Activated CD4-positive, alpha-beta T cell treated with anti-CD3 and anti-CD28 coated beads, Interleukin-2, amount 50 U/mL, for 4 hours (primary cell): ENCODE measurements at places on chromosomes 13 and 19.

DNA sequence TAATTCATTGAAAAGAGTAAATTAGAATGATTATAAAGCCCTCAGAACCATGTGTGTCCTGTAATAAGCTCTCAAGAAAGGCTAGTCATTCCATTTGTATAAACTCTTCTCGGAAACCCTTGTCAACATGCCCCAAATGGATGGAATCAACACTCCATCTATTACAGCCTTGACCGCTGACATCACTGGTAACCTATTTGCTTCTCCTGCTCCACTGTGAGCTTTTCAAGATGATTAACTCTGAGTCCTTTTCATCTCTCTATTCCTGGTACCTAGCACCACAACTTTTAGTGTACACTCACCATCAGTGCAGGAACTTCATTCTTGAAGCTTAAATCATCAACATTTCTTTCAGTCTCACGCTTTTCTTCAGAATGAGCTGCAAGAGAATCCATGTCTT lies 612.0 kb downstream of the DCT start:
- no peak for DNase-seq

DNA sequence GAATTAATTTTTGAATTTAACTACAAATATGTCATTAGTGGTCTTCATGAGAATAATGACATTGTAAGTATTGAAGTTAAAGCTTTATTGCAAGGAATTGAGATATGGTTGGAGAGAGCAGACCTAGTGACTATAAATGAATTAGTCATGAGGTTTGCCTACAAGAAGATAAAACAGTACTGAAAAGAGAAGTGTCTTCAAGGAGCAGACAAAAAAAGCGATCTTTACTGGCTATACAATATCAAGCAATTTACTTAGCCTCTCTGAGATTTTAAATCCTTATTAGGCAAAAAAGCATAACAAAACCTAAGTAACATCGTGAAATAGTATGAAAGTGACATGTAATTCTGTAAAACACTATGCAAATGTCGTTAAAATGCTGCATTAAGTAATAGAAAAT lies 435.1 kb upstream of the PCDH20 start:
- DNase-seq, result no peak

- no peak for DNase-seq
Observed at GRCh38 chr19:8926341-8926740, 83.9 kb downstream of the MUC16 start.

DNA sequence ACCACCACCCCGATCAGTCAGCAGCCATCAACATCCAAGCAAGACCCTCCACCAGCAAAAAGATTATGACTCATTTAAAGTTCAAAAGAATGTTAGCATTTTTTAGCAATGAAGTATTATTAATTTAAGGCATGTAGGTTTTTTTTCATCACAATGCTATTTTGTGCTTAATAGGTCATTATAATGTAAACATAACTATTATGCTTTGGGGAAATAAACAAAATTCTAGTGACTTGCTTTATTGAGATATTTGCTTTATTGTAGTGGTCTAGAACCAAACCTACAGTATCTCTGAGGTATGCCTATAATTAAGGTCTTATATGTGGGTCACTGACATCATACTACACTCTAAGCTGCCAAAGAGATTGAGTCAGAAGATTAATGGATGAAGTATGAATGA lies 20.0 kb downstream of the KLF12 start:
- no peak for DNase-seq

- DNase-seq, result no peak
Observed at GRCh38 chr19:3189702-3190469, 4.2 kb downstream of the NCLN start.

DNA sequence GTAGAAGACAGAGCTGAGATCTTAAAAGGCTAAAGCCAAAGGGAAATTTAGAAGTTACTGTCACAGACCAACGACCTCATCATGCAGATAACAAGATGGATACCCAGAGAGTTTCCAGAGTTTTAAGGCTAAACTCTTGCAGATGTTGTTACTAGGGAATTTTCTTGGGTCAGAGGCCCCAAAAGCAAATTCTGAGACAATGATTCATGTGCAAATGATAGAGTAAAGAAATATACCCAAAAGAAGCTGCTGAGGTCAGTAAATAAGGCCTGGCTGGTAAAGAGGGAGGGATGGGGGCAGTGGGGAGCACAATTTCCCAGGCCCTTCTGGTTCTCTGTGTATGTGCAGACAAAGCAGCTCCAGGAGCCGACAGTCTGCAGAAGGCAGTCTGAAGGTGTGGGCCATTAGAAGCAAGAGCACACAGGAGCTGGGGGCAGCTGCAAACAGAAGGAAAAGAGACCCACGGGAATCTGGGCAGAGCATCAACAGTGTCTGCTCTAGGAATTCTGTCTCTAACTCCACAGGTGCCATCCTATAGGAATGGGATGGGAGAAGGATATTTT lies 330.8 kb downstream of the TBC1D4 start:
- DNase-seq, result no peak

DNA sequence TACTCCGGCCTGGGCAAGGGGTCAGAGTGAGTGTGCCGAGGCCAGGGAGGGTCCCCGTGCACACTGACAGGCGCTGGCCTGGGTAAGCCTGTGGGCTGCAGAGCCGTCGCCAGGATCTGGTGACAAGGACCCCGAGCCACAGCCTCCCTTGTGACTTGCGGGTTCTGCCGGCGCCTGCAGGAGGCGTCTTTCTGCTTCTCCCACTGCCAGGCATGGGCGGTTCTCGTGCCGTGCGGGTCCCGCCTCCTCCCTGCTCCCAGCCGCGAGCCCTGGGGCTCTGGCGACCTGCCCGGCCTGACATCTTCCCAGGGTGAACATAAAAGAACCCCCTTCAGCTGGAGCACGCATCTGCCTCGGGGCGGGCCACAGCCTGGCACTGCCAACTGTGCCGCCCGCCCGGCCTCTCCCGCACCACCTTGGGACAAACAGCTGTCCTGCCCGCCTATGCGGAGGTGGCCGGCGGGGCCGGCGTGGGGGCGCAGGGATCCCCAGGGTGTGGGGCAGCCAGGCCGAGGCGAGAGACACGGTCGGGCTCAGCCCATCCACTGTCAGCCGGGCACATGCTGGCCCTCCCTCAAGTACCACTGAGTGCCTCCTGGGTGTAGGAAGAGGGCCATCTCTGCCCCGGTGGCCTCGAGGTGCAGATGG lies 1.5 kb upstream of the HCN2 start:
- peak; percentile 58 for DNase-seq

DNA sequence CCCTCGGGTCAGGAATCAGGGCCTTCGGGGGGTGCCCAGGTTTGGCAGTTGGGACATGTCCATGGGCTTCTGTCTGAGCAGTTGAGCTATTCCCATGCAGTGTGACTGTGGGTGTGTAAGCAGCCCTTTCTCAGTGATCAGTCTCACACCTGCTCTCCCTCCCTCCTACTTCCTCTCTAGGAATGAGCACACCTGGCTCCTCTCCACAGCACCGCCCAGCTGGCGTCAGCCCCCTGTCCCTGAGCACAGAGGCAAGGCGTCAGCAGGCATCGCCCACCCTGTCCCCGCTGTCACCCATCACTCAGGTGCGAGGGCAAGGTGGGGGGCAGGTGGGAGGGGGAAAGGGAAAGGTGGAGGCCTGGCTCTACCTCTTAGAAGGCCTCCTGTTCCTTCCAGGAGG lies 25.9 kb downstream of the COMP start:
- DNase-seq, result no peak

GRCh38 chr19:15869109-15869555 lies 28.7 kb downstream of the CYP4F2 start:
- DNase-seq, result peak; percentile 36

DNA sequence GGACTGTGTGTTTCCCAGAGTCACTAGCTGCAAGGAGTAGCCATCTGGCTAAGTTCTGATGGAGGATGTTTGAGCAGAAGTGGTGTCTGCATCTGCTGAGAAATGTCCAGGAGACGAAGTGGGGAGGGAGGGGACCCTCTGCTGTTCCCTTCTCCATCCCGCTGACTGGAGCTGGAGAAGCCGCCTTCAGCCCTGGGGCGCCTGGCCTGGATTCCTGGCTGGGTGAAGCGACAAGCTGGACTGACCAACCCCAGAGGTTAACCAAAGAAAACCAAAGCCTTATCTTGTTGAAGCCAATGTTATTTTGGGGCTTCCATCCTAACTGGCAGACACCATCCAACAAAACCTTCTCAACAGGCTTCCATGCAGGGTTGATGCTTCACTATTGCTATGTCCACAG lies 67.6 kb downstream of the SLC7A1 start:
- DNase-seq, result no peak

DNA sequence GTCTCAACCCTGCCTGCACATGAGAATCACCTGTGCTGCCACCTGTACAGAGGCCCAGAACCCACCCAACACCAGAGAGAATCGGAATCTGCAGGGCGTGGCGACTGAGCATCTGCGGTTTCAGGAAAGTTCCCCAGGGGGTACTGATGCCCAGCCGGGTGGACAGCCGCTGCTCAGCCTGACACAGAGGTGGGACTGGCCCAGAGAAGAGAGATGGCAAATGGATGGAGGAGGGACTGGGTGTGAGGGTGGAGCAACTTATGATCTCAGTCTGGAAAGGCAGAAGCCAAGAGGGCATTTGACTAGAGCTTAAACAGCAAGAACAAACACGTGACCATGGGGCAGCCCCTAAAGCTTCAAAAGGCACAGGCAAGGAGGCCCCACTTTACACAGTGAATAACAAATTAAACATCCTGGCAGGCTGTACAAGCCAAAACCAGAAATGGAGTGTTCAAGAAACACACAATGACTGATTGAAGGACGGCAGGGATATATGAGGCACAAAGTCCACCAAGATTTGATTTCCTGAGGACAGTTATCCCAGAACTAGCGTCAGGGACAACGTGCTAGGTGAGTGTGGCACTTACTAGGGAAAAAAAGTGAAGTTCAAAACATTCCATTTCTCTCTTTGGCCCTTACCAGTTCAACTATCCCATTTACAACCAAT lies 3.1 kb downstream of the RANBP3 start:
- no peak for DNase-seq
